ENCODE measurements at places on chromosomes 5 and 9.

GRCh38 chr5:150488519-150489359 is 19.2 kb upstream of the NDST1 start:
- no peak for DNase-seq

- DNase-seq = no peak
Observed at GRCh38 chr5:128764601-128765310, 200.5 kb upstream of the SLC27A6 start.

- DNase-seq = no peak
Observed at GRCh38 chr5:154194345-154195329, 4.1 kb downstream of the GALNT10 start.

DNA sequence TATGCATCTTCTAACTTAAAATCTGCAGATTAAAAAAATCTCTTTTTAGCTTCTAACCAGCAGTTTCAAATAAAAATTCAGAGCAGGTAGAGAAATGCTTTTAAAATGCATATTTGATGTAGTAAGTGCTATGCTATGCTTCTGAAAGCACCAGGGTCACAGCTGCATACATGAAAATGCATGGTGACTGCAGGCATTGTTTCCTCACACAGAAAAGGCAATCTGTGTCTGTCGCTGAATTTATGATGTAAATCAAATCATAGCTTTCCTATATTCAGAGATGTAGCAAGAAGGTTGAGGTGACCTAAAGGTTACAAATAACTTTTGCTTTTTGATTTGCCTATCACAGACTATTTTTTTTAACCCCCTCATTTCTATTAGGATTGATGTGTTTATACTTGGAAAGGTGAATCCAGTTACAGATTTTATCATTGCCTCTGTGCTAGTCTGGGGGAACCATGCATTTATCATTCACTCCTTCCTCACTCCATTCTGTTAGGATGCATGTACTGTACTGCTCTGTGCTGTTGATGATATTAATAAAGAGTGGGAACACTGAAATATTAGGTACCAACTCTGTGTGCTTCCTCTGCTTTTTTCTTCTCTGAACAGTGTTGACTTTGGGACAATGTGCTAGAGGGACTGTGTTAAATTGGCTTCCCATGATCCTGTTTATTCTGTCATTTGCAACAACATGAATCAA is 65.6 kb downstream of the FOCAD start:
- DNase-seq = no peak

DNA sequence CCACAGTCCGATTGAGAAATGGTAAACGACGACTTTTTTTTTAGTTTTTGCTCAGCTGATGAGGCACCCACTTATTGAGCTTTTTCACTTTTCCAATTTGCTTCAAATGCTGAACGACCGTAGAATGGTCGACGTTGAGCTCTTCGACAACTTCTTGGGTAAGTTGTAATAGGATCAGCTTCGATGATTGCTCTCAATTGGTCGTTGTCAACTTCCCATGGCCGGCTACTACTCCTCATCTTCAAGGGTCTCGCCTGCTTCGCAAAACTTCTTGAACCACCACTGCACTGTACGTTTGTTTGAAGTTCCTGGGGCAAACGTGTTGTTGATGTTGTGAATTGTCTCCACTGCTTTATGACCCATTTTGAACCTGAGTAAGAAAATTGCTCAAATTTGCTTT is 35.7 kb downstream of the NSD1 start:
- DNase-seq = no peak
